Stimulated activated CD8-positive, alpha-beta memory T cell treated with anti-CD3 and anti-CD28 coated beads, Interleukin-4, amount 100 ng/mL, for 1 hour (primary cell): ENCODE measurements at places on chromosomes 7 and 10.

GRCh38 chr10:958106-958505 is 26.6 kb upstream of the LARP4B start:
- DNase-seq = no peak

DNA sequence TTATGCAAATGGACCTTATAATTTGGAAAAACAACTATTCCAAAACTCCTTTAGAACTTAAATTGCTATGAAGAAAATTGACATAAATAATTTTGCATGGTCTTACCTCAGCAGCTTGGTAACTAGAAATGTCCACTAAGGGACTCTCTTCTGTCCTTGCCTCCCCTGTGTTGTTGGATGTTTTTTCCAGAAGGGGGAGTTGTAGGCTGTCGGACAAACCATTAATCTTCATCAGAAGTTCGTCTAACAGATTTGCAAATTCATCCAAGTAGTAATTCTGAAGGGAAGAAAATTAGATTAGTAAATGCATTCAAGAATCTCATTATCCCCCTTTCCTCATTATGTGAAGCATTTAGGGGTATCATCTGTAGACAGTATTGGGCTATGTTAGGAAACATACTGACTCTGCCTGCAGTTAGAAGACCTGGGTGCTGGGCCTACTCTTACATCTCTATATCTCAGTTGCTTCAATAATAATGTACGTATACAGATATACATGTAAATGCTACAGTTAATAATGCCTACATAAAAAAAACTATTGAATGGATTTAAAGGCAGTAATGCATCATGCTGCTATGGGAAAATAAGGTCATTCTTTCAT is 155.6 kb downstream of the PKD1L1 start:
- DNase-seq = no peak

DNA sequence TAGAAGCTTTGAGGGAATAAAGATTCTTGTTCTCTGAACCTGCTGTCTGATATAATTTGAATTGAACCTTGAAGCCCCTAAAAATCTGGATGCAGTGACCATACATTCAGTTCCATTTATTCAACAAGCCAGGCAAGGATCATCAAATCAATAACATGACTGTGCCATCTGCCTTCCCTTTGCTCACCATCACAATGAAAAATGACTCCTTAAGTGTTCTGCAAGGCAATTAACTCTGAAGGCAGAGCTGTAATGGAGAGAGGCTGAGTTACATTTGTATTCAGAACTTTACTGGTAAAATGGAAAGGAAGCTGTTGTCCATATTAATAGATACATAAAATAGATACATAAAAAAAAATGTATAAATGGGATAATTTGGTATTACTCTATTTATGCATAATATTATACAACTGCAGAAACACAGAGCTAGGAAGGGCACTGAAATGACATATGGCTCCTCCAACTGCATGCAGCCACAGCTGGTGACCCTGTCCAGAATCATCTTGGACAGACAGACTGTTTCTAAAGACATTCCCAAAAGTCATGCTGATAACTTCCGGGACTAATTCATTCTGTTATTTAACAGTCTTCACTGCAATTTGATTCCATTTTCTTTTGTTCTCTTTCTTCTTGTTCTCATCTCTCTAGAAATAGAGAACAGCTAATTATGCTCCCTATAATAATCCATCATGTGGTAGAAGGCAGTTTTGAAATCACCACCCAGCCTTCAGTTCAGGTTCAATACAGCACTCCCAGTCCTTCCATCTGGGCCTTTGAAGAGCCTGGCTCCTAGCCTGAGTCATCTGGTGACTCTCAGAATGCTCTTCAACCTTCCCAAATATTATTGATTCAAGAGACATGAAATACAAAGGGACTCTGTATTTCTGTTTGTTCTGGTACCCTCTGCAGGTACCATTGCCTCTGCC is 412.6 kb downstream of the GFRA1 start:
- DNase-seq = no peak

DNA sequence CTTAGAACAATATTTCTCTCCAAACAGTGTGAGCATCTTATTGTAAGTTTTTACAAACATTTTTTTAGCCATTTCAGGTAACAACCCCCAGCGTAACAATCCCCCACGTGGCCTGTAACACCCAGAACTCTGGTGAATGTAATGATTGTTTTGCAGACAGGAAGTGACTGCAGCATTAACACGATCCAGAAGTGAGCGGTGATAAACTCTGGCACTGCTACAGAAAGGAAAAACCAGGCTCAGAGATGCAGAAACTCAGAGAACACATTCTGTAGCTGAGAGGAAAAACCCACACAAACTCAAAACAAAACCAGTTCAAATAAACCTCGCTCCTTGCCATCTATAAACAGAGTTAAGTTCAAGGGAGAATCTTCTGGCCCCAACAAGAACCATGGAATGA is 285.7 kb downstream of the FGFR2 start:
- no peak for DNase-seq

DNA sequence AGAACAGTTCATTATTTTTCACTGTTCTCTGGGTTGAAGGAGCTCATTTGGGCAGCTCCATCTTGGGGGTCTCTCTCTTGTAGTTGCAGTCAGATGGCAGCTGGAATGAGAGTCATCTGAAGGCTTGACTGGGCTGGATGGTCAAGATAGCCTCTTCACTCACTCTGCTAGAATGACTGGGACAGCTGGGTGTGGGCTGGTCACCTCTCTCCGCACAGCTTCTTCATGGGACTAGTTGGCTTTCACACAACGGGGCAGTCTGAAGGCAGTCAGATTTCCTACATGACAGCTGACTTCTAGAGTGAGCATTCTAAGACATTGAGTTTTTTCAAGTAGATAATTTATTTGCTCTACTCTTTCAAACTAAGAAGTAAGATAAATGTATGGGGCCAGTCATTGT is 13.1 kb downstream of the PLEKHA1 start:
- DNase-seq = no peak

GRCh38 chr10:14438576-14438975 is 107.9 kb upstream of the FRMD4A start:
- DNase-seq = no peak

DNA sequence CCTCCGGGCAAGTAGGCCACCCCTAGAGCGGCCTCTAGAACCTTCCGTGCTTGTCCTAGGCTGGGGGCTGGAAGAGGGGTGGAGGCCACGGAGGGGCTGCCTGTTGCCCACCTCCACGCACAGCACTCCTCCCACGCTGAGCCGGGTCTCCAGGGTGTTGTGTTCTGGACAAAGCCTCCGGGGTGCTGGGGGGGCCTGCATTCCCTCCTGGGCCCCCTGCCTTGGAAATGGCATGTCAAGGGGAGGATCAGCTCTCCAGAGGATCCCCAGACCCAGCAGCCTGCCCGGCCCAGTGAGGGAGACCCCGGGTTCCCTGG is 8.1 kb upstream of the TTYH3 start:
- no peak for DNase-seq

DNA sequence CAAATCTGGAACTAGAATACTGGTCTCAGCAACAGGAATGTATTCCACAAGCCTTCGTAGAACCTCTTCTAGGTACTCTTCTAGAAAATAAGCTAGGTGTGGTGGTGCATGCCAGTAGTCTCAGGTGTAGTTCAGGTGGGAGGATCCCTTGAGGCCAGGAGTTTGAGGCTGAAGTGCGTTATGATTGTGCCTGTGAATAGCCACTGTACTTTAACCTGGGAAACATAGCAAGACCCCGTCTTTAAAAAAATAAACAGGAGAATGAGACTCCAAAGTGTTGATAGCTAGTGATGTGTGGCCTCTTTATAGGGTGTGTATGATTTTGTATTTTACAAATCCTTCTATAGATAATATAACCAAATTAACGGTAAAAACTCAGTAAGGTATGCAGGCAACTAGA is 1.5 kb upstream of the ZNF775 start:
- DNase-seq = no peak

GRCh38 chr10:47339759-47340607 is 8.2 kb upstream of the RBP3 start:
- no peak for DNase-seq

DNA sequence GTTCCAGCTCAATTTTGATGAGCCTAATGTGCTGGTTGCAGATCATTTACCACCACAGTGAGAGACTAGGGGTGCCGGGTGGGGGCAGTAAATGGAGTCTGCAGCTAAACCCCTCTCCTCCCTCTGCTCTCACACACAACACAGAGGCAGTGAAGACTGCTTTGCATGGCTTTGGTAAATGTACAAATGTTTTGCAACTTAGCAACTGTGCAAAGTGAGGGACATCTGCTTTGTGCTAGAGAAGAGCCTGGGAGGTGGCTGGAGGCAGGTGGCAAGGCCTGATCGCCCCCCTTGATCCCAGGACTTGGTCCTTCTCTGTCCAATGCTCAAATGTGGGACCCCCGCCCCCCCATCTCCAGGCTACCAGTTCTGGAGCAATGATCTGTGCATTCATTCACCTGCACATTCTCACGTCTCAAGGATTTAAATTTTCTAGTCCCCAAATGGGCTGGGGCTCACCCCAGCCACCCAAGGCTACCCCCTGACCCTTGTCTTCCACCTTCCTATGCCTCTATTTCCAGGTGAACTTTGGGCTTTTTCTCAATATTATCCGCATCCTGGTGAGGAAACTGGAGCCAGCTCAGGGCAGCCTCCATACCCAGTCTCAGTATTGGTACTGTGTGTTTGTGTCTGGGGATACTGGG is 11.6 kb downstream of the GHRHR start:
- no peak for DNase-seq

- no peak for DNase-seq
These were observed 15.2 kb upstream of the FAS start for GRCh38 chr10:88975377-88975720.

DNA sequence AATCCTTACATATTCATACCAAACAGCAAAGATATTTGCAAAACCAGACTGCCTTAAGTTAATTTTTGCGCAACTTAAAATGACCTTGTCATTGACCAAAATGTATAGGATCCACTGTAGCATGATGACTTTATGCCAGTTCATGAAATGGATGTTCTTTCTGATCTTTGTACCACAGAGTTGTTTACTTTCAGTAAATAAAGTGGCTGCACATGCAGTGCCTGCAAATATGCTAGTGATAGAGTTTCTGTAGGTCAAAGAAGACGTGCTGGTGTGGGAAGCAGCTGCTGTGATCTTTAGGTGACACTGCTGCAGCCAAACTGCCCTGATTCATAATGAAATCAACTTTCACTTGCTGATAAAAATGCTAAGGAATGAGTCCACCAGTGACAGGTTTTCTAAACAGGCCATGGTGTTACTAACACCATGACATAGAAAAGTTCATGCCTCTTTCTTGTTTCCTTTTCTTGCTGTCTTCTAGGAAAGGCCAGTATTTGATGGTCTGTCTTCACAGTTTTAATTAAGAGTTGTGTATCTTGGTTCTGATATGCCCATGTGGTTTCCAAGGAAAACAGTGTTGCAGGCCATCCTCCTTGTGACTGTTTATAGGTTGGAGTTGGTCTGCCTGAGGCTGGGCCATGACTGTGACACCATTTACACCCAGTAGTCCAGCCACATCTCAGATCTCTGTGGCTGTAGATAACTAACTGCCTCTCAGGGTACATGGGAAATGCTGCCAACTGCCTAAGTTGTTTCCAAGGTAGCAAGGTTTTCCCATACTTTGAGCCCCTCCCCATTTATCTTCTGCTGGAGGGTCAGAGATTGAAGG is 62.5 kb downstream of the INSYN2A start:
- DNase-seq = no peak

DNA sequence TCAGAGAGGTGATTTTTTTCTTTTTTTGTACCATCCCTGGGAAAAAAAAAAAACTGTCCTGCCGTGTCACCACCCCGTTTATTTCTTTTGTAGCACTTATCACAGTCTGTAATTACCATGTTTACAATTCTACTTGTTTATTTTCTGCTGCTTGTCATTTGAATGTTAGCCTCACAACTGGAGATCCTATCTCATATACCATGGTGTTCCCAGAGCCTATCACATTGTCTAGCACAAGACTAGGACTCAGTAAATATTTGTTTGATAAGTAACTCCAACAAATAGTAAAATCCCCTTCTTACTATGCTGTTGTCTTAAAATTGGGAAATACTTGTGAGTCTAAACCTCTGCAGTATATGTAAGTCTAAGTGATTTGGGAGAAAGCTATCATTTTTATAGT is 36.0 kb downstream of the MKLN1 start:
- DNase-seq = no peak

DNA sequence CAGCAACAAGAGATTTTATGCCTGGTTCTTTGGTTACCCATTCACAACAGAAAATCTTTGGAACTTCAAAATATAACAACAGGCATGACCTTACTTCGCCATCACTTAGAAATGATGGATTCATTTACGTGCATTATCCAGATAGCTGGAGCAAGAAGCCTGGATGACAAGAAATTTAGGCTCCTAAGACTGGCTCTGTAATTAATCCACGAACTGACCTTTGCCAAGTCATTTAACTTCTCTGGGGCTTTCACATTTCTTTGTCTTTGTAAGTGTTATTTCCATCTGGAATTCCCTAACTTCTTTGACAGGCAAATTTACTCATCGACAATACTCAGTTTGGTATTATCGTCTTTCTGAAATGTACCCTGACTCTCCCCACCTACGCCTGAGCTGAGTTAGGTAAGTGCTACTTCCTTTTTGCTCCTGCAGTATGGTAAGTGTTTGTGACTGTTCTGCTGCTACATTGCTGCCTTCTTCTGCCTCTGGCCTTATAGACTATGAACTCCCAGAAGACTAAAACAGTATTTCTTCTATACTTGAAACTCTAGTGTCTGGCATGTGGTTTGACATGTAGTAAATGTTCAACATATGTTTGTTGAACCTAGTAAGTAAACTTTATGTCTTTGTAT is 5.5 kb upstream of the MDFIC start:
- DNase-seq = no peak

DNA sequence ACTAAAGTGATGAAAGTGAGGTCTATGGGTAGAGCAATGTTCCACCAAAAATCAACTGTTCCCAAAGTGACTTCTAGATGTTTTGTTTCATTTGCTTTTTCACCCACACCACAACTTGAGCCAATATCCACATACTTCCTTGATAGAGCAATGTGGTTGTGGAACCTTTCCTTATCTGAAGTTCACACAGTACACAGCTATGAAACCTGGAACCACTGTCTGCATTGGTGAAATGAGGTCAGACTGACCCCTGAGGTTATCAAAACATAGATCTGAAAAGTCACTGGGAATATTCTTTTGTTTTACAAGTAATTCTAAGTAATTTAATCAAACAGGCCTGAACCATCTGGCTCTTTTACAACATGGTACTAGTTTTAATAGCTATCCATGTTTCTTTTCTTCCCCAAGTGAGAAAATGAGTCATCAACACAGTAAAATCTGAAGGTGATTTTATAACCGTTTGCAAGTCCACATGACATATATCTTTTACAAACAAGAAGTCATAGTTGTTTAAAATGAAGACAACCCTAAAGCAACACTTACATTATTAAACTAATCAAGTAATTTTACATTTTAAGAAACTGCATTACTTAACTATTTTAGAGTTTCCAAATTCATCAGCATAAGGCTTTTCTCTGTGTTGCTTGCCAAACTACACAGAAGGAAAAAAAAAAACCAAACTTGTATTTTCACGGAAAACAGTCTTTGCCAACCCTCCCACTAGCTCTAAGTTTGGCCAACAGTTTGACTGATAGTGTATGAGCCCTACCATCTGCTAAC is 80.3 kb downstream of the LRRC17 start:
- DNase-seq = no peak

GRCh38 chr7:2968616-2969397 is 74.9 kb downstream of the CARD11 start:
- DNase-seq = no peak
